Dermis microvascular lymphatic vessel endothelial cell (primary cell): ENCODE measurements at places on chromosomes 3 and 15. TPM values are rescaled to one million over a fixed set of nuclear protein-coding genes. Genes with fewer than 3 reads are reported as not detected.

Gene PEX5L
- not detected in 2 replicates for total RNA-seq

Gene CYP1A2
- total RNA-seq, result under 0.01 TPM in 2 replicates

Gene KLF15
- 1.7 and 5.8 TPM in 2 replicates for total RNA-seq

Gene GXYLT2
- total RNA-seq, result 0.13 TPM in 2 replicates

Gene LTF
- 0.13 and 0.26 TPM in 2 replicates for total RNA-seq

Gene PDCD7
- total RNA-seq, result 9.9 and 13.0 TPM in 2 replicates

Gene THSD4
- 13.1 and 25.4 TPM in 2 replicates for total RNA-seq

Gene TLR9
- not detected in 2 replicates for total RNA-seq

Gene BCHE
- 15.4 and 24.3 TPM in 2 replicates for total RNA-seq

Gene DNASE1L3
- 3.0 and 6.4 TPM in 2 replicates for total RNA-seq

Gene HES1
- total RNA-seq, result 48.8 and 71.8 TPM in 2 replicates

Gene SCAANT1
- total RNA-seq, result not detected in 2 replicates

Gene SLC6A1
- not detected in 2 replicates for total RNA-seq

Gene CAMK2N2
- total RNA-seq, result not detected in 2 replicates

Gene AGTR1
- total RNA-seq, result not detected in 2 replicates

Gene REC114
- total RNA-seq, result not detected in 2 replicates

Gene GPR27
- total RNA-seq, result not detected in 2 replicates
